ENCODE measurements at places on chromosomes 4 and X.

GRCh38 chrX:131202766-131203165 lies 86.3 kb downstream of the IGSF1 start:
- DNase-seq, result no peak

GRCh38 chrX:153468008-153468580 lies 2.3 kb downstream of the HAUS7 start:
- no peak for DNase-seq

- DNase-seq, result no peak
These were observed 129.4 kb upstream of the TENM3 start for GRCh38 chr4:182113779-182114178.

- DNase-seq, result no peak
These were observed 381.2 kb downstream of the RAPGEF2 start for GRCh38 chr4:159483782-159484741.

- no peak for DNase-seq
These were observed 12.0 kb upstream of the UNC5C start for GRCh38 chr4:95560774-95561173.

DNA sequence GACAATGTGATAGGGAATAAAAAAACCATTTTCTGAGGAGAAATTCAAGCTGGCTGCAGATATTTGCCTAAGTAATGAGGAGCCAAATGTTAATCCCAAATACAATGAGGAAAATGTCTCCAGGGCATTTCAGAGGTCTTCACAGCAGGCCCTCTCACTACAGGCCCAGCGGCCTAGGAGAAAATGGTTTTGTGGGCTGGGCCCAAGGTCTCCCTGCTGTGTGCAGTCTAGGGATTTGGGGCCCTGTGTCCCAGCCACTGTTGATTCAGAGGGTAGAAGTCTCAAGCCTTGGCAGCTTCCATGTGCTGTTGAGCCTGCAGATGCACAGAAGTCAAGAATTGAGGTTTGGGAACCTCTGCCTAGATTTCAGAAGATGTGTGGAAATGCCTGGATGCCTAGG lies 778.7 kb downstream of the CENPC start:
- DNase-seq, result no peak

DNA sequence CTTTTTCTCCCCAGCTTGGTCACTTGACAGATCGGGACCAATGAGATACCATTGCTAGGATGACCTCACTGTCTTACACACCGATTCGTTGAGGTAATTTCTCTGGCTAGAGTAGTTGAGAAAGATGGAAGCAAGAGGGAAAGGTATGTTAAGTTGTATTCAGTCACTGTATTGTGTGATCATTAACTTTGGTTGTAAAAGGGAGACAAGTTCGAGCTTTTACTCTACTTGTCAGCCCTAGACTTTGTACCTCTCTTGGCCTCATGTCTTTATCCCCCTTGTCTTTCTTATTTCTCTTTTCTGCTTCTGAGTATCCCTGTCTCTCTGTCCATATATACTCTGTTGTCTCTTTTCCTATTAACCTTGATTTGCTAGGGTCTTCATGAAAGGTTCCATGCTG lies 15.5 kb downstream of the FMR1 start:
- no peak for DNase-seq

- DNase-seq, result no peak
These were observed 2506.6 kb downstream of the ARAP2 start for GRCh38 chr4:33737726-33738125.

GRCh38 chr4:100340512-100341485 lies 150.5 kb upstream of the DDIT4L start:
- DNase-seq, result no peak

DNA sequence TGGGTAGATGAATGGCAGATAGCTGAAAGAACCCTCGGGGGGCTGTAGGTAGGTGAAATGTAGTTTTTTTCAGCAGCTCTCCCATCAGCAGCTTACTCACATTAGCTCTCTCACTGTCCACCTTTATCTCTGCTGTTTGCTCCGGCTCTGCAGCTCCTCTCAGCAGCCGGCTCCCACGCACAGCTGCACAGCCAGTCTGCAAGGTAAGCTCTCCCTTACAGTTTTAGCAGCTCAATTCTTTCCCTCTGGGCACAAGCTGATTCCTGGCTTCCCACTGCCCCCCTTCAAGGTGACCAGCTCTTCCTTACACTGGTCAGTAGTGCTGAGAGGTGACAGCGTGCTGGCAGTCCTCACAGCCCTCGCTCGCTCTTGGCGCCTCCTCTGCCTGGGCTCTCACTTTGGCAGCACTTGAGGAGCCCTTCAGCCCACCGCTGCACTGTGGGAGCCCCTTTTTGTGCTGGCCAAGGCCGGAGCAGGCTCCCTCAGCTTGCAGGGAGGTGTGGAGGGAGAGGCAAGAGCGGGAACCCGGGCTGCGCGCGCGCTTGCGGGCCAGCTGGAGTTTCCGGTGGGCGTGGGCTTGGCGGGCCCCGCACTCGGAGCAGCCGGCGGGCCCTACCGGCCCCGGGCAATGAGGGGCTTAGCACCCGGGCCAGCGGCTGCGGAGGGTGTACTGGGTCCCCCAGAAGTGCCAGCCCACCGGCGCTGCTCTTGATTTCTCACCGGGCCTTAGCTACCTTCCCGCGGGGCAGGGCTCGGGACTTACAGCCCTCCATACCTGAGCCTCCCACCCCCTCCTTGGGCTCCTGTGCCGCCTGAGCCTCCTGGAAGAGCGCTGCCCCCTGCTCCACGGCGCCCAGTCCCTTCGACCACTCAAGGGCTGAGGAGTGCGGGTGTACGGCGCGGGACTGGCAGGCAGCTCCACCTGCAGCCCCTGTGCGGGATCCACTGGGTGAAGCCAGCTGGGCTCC lies 393.6 kb downstream of the CENPC start:
- no peak for DNase-seq

- no peak for DNase-seq
These were observed 146.4 kb downstream of the PALLD start for GRCh38 chr4:168643111-168643795.

DNA sequence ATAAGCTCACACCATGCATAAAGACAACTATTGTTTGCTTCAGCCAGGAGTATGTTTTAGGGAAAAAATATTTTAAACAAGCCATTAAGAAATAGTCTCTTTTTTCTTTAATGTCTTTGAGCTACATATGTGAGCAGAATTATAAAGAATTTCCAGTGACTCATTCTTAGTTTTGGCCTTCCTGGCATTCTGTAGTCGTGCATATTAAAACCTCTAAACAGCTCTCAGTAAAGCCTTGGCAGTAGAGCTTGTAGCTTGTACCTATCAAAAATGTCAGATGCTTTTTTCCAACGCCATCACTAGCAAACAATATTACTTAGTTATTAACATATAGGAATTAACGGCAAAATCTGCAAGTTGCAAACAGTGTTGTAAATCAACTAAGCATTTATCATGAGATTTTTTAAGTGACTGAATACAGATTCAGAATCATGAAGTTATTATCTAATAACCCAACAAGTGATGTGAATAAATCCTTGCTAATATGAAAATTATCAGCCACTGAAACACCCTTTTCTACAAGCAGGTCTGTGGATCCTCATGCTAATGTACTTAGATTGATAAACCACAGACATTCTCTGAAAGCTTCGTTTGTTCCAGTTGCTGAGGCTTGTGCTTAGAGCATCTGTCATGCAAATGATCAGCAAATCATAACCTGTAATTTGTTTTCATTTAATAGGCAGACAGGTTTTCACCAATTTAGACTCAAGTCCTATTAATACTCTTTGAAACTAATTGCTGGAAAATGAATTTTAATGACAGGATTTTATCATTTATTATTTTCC lies 412.0 kb upstream of the ATOH1 start:
- no peak for DNase-seq

DNA sequence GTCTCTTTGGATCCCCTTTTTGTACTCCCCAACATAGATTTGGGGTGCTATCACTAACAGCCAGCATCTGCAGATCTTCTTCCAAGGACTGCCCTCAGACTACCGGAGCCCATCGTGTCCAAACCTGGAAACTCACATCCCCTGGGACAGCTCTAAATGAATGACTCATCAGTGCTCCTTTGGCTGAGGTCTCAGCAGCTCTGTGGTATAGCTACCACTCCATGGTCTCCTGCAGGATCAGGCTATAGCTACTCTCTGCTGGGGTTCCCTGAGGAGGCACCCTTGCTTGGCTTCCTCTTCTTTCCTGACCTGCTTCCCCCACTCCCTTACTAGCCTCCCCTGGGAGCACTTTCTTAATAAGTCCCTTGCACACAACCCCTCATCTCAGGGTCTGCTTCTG lies 97.5 kb upstream of the PRPS2 start:
- DNase-seq, result no peak

DNA sequence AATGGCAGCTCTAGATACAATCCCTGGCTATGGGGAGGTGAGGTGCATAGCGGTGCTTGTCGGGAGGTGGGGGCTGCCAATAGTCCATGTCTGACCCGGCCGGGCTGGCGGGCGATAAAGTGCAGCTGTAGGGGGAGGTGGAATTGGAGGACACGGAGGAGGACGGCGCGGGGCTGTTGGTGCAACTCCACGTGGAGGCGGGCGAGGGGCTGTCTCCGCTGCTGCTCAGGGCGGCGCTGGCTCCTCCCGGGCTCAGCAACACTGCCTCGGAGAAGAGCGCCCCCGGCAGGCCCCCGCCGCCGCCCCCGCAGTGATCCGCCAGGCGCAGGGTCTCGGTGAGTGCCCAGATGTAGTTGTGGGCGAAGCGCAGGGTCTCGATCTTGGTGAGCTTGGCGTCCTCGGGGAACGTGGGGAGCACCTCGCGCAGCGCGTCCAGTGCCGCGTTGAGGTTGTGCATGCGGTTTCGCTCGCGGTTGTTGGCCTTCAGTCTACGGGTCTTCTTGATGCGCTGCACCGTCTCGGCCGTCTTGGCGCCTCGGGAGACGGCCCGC lies 1.3 kb downstream of the NEUROG2 start:
- DNase-seq, result no peak

GRCh38 chr4:2341911-2342652 lies 76.4 kb downstream of the ZFYVE28 start:
- DNase-seq, result no peak

DNA sequence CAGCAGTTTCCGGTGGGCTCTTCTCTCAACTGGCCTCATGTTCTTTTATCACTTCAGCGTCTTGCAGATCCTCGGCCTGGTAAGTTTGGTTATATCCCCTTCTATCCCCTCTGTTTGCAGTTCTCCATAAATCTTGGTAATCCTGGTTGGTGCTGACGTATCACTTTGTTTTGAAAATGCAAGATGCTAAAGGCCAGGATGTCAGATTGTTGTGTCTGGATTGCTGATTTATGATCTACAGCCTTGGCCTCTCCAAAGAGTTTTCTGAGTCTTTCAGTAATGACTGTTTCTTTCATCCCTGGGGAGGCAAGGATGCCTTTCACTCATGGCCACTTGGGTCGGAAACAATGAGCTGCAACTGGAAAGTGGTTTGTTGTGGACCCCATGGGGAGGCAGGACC lies 146.4 kb downstream of the AMMECR1 start:
- no peak for DNase-seq

GRCh38 chrX:6291444-6291843 lies 62.8 kb upstream of the NLGN4X start:
- DNase-seq, result no peak

GRCh38 chr4:176995-177394 lies 52.7 kb downstream of the ZNF718 start:
- no peak for DNase-seq

- DNase-seq, result no peak
These were observed 30.1 kb downstream of the PDE5A start for GRCh38 chr4:119598521-119598920.

DNA sequence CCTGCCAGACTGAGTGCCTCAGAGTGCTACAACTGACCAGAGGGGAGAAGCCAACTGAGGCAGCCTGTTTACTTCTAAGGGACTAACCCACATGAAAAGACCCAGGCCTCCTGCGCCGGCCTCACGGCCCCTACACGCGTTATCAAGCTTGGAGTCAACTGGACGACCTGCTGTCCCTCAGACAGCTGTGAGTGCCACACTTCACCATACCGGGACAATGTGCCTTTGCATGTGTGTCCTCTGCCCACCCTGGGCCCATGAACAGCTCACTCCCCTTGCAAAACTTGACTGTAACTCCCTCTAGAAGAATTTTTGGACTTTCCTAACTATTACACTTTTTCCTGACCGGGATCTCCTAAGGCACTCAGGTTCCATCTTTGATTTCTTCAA lies 1.8 kb downstream of the NOP14 start:
- DNase-seq, result peak; percentile 39

DNA sequence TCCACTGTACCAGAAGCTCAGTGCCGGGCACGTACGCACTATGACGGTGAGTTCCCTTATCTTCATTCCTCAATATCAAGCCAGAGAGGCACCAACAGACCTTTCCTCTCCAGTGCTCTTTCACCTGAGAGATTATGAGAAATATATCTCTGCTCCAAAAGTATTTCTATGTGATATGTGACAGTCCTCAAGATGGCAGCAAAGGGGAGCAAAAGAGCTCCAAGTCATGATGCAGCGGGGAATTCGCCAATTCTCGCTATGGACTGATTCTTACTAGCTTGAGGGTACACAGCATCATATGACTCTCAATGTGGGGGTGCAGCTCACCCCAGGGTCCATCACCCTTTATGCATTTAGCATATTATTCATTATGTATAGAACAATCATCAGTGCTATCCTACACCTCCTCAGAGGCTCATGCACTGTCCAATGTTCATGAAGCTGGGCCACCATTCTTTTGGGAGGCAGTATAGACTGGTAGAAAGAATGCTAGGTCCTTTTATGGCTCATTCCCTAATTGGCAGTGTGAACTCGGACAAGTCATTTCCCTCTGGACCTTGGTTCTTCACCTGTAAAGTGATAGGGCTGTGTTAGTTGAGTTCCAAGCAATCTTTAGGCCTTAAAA lies 12.8 kb upstream of the IQSEC2 start:
- no peak for DNase-seq

DNA sequence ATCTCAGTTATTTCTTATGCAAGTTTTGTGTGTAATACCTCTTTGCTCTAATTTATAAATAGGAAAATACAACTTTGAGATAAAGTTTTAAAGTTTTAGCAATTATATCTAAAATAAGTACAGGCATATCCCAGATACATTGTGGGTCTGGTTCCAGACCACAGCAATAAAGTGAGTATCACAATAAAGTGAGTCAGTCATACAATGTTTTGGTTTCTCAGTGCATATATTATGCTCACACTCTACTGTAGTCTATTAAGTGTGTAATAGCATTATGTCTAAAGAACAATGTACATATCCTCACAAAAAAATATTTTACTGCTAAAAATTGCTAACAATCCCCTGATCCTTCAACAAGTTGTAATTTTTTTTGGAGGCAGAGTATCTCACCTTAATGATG lies 49.2 kb downstream of the ANAPC10 start:
- DNase-seq, result no peak

DNA sequence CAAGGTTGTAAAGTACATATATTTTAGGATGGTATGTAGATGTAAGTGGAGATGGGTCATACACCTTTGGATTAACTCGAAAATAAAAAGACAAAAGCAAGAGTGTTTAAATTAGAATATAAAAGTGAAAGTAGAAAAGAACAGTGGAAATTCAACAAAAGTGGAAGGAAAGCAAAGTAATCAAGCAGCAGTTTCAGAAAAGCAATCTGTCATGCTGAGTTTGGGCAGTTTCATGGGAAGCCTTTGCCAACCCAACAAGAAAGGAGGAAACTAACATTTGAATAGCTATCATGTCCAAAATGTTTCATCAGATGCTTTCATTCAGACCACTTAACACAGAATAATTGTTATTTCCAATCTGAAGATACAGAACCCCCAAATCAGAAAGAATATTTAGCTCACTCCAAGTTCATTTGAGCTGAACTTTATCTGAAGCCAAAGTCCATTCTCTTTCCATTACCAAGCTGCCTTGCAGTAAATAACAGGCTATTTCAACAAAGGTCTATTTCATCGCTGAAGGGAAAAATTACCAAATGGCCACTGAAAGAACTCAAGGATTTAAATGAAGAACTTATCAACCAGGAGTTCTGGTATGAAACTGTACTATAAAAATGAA lies 1.8 kb upstream of the EXOSC9 start:
- peak; percentile 24 for DNase-seq

Data from inflammatory macrophage treated with lipopolysaccharide for 1 hour (primary cell).